ENCODE measurements at places on chromosomes 16 and 17.

DNA sequence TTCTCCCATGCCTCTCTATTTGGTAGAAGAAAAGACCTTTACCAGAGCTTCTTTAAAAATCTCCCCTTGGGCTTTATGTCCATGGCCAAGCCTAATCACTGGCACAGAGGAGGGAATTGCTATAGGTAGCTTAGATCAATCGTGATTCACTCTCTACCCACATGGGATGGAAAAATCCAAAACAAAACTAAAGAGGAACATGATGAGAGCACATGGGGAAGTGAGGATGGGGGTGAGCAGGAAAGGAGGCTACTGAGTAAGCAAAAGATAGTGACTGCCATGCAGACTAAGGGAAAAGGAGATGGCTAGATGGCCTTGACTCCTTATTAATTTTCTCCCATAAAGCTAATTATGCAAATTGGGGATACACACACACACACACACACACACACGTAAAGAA is 201.2 kb downstream of the HS3ST3A1 start:
- no peak for DNase-seq

GRCh38 chr16:84841787-84842300 is 22.1 kb downstream of the CRISPLD2 start:
- no peak for DNase-seq

DNA sequence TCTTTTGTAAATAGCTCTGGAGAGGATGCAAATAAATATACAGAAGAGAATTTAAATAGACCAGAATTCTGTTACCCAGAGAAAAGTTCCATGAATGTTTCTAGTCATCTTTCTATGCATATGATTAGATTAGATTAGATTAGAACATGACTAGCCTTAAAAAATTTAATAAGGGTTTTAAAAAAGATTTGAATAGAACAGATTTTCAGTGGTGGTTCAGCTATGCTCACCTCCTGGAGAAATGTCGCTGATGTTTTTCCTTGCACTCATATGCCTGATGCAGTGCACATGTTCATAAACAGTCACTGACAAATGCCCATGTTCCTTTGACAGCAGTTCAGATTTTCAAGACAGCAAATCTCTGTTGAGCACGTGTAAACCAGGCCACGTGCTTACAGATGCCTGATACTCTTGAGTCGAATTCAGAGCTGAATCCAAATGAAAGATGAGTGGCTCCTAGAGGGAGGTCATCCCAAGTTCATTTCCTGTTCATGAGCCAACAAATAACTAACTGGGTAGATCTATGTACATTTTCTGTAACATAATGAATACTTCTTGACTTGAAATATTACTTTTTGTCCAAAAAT is 19.9 kb upstream of the RAB11FIP4 start:
- peak; percentile 10 for DNase-seq

GRCh38 chr17:3964203-3965117 is at the start of gene ATP2A3:
ATP2A3 (minus strand) TSS chr17:3964437; CDS start chr17:3964291, 146 bp downstream.
- no peak for DNase-seq

DNA sequence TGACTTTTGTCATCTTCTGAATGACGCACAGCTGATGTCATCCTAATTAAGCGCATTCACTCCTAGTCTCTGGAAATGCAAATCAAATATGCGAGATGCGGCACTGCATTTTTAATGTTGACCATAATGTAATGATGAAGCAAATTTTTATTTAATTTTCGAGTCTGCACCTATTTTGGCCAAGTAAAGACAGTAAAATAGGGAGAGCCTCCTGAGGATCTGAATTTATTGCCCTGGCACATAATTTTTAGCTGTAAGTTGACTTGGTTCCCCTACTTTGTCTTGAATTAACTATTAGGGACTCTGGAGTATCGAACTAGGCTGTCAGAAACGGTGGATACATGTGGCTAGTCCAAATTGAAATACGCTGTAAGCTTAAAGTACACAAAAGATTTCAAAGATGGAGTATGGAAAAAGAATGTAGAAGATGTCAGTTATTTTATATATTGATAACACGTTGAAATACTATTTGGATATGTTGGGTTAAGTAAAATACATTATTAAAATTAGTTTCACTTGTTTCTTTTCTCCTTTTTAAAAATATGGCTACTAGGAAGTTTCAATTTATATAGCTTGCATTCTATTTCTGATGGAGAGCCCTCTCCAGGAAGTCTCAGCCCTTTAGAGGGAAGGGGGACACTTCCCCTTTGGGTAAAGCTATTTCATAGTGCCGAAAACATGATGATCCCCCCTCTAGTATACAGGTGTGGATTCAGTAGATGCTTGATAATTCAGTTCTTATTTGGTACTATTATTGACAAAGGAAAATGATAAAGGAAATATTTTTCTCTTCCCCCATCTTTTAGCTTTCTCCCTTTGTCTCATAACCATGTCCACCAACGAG is 991 bp downstream of the KPNA2 start:
- DNase-seq, result no peak

DNA sequence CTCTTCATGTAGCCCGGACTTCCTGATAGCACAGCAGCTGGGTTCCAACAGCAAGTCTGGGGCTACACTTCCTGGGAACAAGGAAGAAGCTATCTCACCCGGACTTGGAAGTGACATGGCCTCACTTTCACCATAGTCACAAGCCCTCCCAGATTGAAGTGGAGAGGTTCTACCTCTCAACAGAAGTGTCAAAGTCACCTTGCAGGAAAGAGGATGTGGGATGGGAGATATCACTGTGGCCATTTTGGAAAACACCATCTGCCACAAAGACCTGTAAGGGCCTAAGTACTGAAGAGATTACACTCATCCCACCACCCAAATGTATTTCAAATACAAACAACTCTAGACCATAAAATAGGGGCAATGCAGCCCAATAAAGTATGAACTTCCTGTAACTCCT is 29.9 kb upstream of the DHRS7B start:
- no peak for DNase-seq

DNA sequence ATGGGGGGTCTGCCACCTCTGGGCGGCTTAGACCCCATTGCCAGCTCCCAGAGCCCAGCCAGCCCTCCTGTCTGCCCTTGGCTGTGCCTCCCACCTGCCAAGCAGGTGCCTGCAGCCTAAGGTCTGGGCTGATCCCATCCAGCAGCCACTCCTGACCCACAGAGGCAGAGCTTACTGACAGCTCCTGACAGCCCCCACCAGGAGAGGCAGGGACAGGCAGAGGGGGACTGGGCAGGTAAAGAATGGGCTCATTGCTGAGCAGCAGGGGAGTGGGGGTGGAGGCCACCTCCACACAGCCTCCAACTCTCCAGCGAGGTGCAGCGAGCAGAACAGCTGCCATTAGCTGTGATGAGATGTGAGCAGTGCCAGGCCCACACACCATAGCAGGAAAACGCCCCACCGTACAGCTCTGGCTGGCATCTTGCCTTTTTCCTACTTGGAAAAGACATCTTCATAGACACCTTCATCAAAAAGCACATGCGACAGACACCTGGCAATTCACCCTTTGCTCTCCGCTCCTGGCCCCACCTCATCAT is 164.4 kb downstream of the C16orf78 start:
- DNase-seq, result no peak

GRCh38 chr16:74325641-74326040 is 29.0 kb downstream of the PSMD7 start:
- no peak for DNase-seq

- no peak for DNase-seq
These were observed 9.5 kb downstream of the CYB561 start for GRCh38 chr17:63436523-63437110.

DNA sequence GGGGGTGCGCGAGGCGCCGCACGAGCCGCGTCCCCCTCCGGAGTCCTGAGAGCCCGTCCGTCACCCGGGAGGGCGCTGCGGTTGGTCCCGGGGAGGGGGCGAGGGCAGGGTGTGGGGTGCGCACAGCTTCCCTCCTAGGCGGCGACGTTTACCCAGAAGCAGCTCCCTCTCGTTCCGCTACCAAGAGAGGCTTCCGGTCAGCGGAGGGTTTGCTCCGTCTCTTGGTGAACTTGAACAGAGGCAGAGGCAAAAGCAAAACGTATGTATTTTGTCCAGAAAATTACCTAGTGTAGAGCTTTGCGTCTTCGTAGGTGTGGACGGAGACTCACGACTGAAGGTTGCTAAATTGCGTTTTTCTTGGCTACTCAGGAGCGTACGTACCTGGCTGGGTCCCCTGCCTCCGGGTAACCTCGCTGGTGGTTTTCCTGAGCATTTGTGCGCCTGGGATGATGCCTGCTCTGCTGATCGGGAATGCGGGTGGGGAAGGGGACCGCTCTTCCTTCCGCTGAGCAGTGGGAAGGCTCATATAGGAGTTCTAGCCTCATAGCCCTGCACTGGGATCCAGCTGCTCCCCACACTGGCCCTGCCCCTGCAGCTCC is 833 bp downstream of the WSCD1 start:
- DNase-seq, result no peak

DNA sequence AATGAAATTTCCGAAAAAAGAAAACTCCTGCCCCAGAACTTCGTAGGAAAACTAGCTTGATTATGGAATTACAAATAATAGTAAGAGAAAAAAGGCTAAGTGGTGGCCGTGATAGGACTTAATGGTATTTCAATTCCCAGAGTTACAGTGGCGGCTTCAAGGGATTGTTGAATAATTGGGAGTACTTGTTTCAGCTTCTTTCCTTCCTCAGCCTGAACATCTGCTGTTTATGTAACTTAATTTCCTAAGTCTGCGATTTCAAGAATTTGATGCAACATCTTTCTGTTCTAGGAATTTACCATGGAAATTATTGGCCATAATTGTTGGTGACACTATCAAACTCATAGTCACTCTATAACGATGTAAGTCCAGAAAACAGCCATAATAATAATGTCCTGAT is 684 bp upstream of the APPBP2 start:
- DNase-seq, result no peak

- DNase-seq, result no peak
These were observed 36.4 kb downstream of the SEC14L1 start for GRCh38 chr17:77177002-77177741.

All from NCI-H1092 (cell line).